Esophagus (tissue), 2 donors: ENCODE measurements at places on chromosomes 16 and 17. TPM values are rescaled to one million over a fixed set of nuclear protein-coding genes. Genes with fewer than 3 reads are reported as not detected.

MMP25 gene
- 0.51 TPM for polyA plus RNA-seq

RPS2 gene
- polyA plus RNA-seq: 2,871 TPM

COX6A2 gene
- 0.53 TPM for polyA plus RNA-seq

TBC1D3C gene
- 0.10 TPM for polyA plus RNA-seq

AIPL1 gene
- polyA plus RNA-seq: not detected

NQO1 gene
- 161 TPM for polyA plus RNA-seq

VMO1 gene
- 1.3 TPM for polyA plus RNA-seq

CD300H gene
- polyA plus RNA-seq: not detected

TENT4B gene
- polyA plus RNA-seq: 3.0 TPM

CX3CL1 gene
- polyA plus RNA-seq: 5.9 TPM

MT4 gene
- 1.3 TPM for polyA plus RNA-seq

GAS2L2 gene
- polyA plus RNA-seq: 0.08 TPM

MRPL27 gene
- polyA plus RNA-seq: 106 TPM

TBC1D28 gene
- not detected for polyA plus RNA-seq

PROCA1 gene
- 0.59 TPM for polyA plus RNA-seq

MT1G gene
- polyA plus RNA-seq: 459 TPM

MYH8 gene
- polyA plus RNA-seq: not detected

CES5A gene
- not detected for polyA plus RNA-seq

KRTAP9-4 gene
- not detected for polyA plus RNA-seq

KCNJ18 gene
- 0.11 TPM for polyA plus RNA-seq

GP1BA gene
- 0.02 TPM for polyA plus RNA-seq

C1QBP gene
- polyA plus RNA-seq: 204 TPM

ZNF423 gene
- polyA plus RNA-seq: 0.53 TPM

KRT20 gene
- polyA plus RNA-seq: 0.28 TPM

CEP112 gene
- polyA plus RNA-seq: 3.1 TPM

OTOA gene
- polyA plus RNA-seq: not detected

RAB40C gene
- polyA plus RNA-seq: 18.1 TPM

MPO gene
- polyA plus RNA-seq: not detected

HOXB4 gene
- 1.8 TPM for polyA plus RNA-seq

CACNG3 gene
- polyA plus RNA-seq: not detected

CLEC10A gene
- 6.0 TPM for polyA plus RNA-seq

KCNH6 gene
- not detected for polyA plus RNA-seq

RSKR gene
- 6.7 TPM for polyA plus RNA-seq

ABCC12 gene
- not detected for polyA plus RNA-seq

RDM1 gene
- 0.55 TPM for polyA plus RNA-seq

HCRT gene
- not detected for polyA plus RNA-seq

GPR179 gene
- 0.01 TPM for polyA plus RNA-seq

ANKS3 gene
- 26.8 TPM for polyA plus RNA-seq

RNF227 gene
- 4.3 TPM for polyA plus RNA-seq

ABCA8 gene
- 1.6 TPM for polyA plus RNA-seq

UNC13D gene
- 22.4 TPM for polyA plus RNA-seq

EPN3 gene
- polyA plus RNA-seq: 59.8 TPM

SLC6A2 gene
- polyA plus RNA-seq: 0.06 TPM

TMC8 gene
- polyA plus RNA-seq: 2.1 TPM

NTN1 gene
- 12.3 TPM for polyA plus RNA-seq
